ENCODE measurements at places on chromosomes 5 and 9.
A peak's percentile ranks its signal among the peaks of the same experiment; 100 is the strongest.

- no peak for DNase-seq
Observed at GRCh38 chr9:85960688-85961093, 19.7 kb downstream of the NAA35 start.

DNA sequence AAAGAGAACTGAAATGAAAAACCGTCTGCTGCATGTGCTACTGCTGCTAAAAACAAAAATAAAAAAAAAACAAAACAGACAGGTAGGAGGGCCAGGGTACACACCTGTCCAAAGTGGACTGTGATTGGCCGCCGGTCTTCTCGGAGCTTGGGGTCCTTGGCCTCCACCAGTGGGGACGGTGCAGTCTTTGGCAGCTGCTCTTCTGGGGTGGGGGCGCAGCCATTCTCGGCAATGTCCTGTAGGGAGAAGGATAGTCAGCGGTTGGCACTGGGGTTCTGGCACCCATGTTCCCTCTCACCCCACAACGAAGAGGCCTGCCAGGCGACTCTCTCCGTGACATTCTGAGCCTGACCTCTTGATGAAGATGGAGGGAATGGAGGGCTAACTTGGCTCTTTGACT, 84.3 kb downstream of the CRB2 start:
- no peak for DNase-seq

DNA sequence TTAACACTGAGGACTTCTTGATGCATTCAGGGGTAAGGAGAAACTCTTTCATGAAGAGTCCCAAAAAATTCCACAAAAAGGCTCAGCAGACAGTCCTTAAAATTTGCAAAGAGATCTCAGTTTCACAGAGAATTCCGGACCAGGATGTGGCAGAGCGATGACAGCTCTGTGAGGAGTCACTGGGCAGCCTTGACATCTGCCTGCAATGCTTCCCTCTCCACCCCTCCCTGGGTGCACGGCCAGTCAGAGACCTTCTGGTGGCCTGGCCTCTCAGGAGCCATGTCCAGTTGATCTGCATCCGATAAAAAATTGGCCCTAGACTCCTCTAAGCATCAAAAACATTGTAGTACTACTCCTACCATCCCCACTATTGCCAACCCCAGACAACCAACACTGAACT, 76.8 kb downstream of the MACROH2A1 start:
- no peak for DNase-seq

DNA sequence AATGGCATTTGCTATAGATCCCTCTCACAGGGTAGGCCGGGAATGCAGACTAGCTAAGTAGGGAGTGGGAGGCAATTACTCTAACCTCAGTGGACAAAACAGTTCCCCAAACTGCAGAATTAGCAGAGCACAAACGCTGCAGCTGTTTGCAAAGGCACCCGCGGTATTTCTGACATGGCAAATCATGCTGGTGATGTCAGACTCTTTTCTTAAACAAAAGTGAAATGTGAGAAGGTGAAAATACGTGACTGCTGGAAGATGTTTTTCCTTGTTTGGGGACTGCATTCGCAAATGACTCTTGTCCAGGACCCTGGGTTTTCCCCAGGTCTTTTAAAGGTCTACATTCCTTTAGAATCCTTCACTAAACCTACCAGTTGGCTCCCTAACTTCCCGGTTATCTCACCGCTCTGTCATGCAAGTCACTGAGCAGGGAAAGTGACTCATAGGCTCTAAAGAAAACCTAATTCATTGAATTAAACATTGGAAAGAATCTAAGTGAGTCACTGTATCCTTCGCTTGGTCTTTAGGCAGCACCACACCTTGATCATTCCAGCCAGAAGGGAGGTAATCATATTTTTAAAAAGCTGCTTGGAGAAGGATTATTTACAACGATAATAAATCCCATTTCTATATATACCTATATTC, 91.5 kb upstream of the DNAH5 start:
- DNase-seq = no peak

DNA sequence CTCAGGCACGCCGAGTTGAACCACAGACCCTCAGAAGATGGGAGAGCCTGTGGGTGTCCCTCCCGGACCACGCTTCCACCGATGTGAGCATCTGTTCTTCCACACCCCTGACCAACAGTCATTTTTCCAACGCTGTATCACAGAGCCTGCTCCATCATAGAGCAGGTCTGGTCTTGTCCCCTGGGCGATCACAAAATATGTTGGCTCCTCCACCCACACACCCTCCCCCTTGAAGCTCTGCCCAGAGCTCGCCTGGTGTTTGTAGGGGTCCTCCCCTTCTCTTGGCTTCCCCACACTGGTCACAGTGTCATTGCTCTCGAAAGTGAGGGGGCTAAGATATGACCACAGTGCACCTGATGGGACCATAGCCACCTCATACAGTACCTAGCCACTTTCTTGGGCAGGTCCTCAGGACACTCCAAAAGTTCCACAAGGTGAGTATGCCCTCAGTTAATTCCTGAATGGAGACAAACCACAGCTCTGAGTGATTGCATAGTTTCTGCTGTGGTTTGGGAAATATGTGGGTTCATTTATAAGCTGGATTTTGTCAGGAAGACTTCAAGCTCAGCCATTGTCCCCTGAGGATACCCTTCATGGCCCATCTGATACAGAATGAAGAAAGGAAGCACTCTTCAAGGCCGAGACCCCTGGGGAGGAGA, 3.5 kb upstream of the ZNF618 start:
- no peak for DNase-seq

- DNase-seq = no peak
Observed at GRCh38 chr9:2418619-2419018, 203.0 kb upstream of the VLDLR start.

DNA sequence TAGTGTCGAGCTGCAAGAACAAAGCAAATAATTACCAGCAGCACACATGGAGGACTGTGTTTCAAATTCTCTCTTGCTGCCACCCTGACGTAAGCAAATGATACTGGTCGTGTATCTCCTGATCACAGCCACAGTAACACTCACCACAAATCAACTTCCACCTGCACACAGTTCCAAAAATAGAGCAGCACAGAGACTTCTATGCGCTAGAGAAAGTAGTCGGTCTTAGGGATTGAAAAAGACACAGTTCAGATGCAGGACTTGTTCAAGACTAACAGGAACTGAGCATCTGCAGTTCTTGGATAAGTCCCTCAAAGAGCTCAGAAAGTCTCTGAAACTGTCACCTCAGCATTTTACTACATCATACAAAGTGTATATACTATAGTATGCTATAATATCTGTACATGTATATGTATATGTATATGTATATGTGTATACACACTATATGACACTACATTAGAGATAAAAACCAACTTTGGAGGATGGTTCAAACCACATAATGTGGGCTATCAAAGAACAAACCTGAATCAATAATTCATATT, 279.0 kb downstream of the GLIS3 start:
- no peak for DNase-seq

GRCh38 chr5:67381236-67381880, 184.8 kb upstream of the CD180 start:
- no peak for DNase-seq

DNA sequence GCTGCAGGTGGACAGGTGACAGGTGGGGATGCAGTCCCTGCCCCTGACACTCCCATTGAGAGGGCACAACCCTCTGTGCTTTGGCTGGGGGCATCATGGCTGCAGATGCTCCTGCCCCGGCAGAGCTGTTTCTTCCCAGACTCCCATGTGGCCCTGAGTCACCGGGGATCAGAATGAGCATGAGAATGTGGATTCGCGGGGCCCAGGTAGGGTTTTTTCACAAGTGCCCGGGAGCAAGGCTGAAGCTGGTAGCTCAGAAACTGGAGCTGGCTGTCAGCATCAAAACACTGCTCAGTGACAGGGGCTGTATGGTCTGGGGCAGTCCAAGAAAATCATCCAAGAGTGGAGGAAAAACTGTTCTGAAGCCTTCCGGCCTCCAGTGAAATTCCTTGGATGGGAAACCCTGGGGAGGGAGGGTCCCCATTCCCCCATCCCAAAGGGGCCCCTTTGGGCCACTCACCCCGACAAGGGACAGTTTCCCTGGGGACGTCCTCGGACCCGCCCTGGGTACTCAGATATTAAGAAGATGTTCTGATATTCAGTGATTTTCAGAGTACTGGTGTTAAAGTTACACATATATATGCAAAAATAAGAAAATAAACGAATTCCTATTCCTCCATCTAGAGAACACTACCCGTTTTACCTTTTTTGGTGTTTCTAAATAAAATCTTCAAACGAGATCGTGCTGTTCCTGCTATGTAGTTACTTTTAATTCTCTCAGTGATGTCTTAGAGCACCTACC, 120.1 kb upstream of the LPCAT1 start:
- DNase-seq = no peak

DNA sequence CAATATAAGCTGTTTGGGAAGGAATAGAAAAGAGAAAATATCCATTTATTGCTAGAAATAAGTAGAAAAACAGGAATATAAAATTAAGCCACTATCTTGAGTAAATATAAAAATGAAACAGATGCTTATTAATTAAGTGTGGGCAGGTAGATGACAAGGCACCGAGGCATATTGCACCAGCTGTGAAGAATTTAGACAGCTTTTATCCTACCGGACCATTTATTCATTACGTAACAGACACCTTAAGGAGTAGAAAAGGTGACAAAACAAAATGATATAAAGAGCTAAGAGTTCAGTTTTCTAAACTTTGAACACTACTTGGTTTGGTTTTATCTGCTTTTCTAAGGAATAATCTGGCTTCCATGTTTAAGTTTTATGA, 404.1 kb downstream of the PTPRD start:
- DNase-seq = no peak

GRCh38 chr5:176995896-176996767, 10.4 kb downstream of the UIMC1 start:
- no peak for DNase-seq

- DNase-seq = no peak
Observed at GRCh38 chr5:137954131-137954879, 65.0 kb downstream of the PKD2L2 start.

DNA sequence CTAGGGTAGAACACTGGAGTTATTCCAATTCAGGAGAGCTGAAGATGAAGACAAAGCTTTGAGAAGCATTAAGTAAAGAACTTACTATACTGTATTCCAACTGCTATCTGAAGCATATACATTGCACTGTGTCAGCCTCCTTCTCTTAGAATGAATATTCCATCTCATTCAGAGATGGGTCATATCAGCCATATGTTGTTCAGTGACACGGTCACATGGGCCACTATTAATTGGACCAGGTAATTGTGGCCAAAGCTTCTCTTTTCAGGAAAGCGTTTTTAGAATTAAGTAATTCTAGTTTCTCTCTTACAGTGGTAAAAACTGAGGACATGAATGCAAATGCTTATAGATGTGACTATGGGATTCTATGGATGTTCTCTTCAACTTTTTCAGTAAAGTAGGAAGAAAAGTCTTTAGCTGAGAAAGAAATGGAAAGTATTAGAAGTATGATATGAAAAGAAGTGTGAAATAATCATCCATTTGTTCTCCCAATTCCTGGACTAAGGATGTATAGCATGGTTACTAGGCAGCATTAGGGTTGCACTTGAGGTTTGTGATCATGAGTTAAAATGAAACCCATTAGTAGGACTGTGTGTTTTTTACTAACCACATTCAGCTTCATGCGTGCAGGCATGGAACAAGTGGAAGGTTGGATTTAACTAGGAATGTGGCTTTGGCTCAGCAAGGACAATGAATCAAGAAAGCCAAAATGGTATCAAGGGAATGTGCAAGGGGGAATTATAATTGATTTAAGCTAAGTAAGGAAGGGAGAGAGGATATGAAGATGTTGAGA, 40.9 kb downstream of the CETN3 start:
- no peak for DNase-seq

GRCh38 chr9:71353720-71354119, 232.3 kb upstream of the TRPM3 start:
- no peak for DNase-seq

- DNase-seq = no peak
Observed at GRCh38 chr5:134451225-134451935, 39.7 kb upstream of the CDKN2AIPNL start.

- DNase-seq = no peak
Observed at GRCh38 chr5:133390416-133391353, 221.7 kb downstream of the FSTL4 start.

DNA sequence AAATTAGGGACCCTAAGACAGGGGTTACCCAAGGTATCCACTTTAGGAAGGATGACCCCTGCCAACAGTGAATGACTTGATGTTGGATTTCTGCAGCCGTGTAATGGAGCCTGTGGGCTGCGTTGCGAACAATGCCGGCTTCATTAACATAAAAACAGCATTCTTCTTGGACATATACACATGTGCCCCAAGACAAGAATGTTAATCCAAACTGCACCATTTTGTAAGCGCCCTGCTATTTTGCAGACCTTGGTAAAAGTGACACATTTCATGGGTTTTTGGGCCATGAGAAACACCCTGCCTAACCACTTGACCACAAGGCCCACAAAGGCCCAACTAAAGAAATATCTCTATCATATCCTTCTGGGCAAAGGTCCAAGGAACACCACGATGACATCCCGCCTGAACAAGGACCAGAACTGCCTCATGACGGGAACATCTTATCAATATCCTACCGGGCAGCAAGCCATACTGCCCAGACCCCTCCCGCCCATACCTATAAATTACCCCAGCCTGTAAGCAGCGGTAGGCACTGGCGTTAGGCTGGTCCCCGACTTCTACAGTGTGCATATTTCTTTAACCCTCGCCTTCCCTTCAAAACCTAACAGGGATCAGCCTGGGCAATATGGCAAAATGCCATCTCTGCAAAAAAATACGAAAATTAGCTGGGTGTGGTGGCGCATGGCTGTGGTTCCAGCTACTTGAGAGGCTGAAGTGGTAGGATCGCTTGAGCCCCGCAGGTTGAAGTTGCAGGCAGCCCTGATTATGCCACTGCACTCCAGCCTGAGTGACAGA, 9.7 kb upstream of the PDCD1LG2 start:
- DNase-seq = no peak

DNA sequence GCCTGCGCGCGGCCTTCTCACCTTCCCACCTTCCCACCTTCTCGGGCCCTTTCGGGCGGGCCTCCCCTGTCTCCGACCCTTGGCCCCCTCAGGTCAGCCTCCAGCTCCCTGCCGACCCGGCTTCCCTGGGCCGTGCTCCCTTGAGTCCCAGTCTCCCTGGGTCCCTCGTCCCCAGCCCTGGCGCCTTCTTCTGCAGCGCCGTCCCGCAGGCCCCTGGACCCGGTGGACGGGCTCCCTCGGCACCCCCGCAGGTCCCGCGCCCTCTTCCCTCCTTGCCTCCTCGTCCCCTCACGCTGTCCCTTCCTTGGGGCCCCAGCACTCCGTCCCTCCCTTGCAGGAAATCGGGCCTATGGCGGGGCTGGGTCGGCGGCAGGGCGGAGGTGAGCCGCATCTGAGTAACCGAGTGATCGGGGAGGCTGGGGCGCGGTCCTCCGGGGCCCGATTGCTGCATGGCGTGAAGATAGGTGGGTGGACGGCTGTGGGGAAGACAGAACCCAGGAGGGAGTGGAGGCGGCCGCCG, 7.6 kb downstream of the ARPC5L start:
- DNase-seq = peak; percentile 48

GRCh38 chr9:13444245-13445102, 165.0 kb upstream of the MPDZ start:
- no peak for DNase-seq

GRCh38 chr5:5145651-5146529, 5.8 kb downstream of the ADAMTS16 start:
- no peak for DNase-seq

GRCh38 chr9:127897193-127897692, 2.2 kb downstream of the ST6GALNAC6 start:
- no peak for DNase-seq

GRCh38 chr5:131396015-131396414, 132.2 kb downstream of the CDC42SE2 start:
- no peak for DNase-seq

- DNase-seq = no peak
Observed at GRCh38 chr5:127976525-127976924, 107.0 kb upstream of the SLC12A2 start.

GRCh38 chr9:18496256-18497000, 22.5 kb downstream of the ADAMTSL1 start:
- DNase-seq = no peak
